MG63 (cell line): ENCODE measurements at places on chromosomes 12 and 14.
A peak's percentile ranks its signal among the peaks of the same experiment; 100 is the strongest.

DNA sequence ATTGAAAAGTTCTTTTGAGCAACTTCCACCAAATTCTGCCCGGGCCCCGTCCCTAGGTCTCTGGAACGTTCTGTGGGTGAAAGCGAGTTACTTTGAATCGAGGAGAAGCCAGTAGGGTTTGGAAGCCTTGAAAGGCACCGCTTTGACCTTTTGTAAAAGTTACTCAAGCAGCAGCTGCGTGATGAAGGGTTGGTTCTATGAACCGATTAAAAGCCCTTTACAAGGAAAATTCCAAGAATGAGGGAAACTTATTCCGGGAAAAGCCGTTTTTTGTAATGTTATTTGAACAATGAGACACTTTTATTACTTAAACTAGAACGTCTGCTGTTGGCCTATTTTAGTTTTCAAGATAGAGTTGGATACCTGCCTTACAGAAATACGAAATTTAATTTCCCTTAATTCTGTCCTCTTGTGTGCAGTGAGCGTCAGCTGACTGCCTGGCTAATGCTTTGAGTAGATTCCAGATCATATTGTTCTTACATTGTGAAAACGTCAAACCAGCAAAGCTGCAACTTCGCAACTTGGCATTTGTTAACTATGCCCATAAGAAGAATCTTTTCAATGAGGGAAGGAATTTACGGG, 906 bp downstream of the LARP4 start:
- DNase-seq, result peak; percentile 11

GRCh38 chr12:1606021-1606622, 11.7 kb upstream of the FBXL14 start:
- DNase-seq, result peak; percentile 97

- DNase-seq, result peak; percentile 4
Measured at GRCh38 chr12:24754690-24755638, 193.9 kb downstream of the BCAT1 start.

DNA sequence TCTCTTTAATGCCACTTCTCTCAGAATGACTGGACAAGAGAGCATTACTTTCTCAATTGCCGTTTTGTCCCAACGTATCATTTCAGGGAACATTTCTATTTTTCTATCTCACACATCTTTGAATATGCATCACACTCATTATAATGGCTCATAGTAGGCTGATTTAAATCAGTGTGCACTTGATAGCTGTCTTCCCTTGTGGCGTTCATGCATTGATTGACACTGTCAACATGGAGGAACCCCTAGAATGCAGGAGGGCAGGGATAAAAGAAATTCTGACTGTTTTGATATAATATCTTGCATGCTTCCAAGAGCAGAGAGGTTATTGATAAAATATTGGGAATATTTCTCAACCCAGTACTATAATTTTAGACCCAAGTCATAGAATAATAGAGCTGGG, 1528.9 kb upstream of the FLRT2 start:
- no peak for DNase-seq

GRCh38 chr12:45730084-45730347, 510 bp downstream of the ARID2 start:
- peak; percentile 32 for DNase-seq

GRCh38 chr14:74417611-74418010, 8.4 kb downstream of the SYNDIG1L start:
- no peak for DNase-seq

DNA sequence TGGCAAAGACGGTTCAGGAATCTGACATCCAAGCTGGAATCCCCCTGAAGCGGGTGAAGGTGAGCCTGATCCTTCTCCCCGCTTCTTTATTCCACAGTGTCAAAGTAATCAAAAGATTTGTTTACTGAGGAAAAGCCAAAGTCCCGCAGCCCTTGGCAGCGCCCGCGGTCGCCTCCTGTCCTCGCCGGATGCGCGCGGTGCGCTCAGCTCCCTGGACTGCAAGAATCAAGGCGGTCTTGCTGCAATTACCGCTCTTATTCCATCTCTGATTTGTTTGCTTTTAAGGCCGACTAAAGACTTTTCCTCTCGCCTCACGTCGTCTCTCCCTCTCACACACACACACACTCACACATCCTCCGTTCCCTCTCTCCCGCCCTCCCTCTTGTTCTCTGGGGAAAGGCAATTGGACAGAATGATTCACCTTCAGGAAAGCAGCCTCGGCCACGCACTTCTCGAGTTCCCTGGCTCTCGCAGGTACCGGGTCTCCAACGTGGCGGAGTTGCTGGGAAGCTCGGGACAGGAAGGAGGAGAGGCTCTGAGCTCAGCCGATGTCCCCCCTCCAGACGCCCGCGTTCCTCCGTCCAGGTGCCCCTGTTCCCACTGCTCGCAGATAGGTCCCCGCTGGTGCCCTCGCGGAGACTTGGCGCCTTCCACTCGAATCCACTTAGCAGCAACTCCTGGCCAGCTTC, 68.6 kb upstream of the USP15 start:
- DNase-seq, result no peak

DNA sequence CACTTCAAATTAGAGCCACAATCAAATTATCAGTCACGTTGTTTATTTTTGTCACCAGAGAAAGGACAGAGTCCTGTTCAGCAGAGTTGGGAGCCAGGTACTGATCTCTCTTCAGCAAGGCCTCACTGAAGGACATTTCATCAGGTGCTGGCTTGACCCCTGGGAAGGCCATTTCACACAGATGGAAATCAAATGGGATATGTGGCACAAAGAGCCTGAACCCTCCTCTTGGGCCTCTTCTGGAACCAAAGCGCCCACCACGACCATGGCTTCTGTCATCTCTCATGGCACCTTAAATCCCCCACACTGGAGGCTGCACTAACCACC, 121.5 kb downstream of the PTCSC3 start:
- no peak for DNase-seq

DNA sequence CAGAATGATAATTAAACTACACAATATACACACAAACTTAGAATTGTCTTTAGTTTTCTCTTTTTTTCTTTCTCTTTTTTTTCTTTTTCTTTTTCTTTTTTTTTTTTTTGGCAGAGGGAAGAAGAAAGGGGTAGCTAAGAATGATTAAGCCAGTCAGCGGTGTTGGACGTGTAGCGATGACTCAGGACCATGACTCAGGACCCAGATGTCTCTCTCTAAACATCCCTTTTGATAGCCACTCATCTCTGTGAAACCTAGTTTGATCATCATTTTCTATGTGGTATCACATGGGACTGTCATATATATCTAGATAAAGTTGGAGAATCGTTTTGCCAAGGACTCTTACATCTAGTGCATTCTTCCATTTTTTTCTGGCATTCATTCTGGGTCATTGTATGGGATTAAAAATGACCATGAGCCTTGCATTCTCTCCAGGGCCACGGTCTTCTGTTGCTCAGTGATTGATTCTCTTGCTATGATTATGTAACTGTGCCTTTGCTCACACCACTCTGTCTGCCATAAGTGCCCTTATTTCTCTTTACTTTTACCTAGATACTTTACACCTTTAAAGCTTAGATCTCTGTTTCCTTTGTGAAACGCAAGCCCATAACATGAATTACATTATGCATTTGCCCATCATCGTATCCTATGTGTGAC, 26.6 kb upstream of the NRXN3 start:
- peak; percentile 65 for DNase-seq

GRCh38 chr14:81682134-81682533, 148.5 kb upstream of the SEL1L start:
- DNase-seq, result no peak

DNA sequence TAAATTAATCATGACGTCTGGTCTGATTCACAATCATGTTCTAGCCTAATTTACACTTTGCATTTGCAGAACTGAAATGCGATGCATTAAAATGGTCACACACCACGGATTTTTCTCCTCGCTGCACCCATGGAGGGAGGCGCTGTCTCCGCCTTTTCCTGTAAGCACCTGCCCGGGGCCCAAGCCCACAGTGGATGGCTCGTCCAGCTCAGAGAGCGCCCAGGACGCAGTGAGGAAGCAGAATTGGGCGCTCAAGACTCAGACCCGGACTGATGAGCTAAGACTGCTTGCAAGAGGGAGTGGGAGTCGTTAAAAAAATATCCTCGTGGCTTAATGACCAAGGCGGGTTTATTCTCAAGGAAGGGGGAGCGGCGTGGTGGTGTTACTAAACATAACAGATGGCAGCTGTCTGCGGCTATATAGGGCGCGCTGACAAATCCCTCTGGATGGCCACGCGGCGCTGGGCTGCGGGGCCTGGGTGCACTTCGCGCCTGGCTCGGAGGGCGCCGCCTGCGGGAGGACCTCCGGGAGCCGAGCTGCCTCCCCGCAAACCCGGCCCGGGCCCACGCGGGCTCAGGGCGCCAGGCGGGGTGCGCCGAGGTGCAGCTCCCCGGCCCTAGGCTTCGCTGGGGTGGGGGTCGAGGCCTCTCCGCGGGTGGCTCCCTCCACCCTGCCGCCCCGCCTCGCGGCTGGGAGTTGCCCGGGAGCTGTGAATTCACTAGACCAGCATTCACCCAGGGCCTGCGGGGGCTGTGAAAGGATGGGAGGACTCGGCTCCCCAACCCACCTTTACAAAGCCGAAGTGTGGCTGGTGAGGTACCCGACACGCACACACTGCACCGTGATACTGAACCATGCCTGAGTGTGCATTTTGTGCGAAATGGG, 78.7 kb downstream of the PPM1A start:
- no peak for DNase-seq

DNA sequence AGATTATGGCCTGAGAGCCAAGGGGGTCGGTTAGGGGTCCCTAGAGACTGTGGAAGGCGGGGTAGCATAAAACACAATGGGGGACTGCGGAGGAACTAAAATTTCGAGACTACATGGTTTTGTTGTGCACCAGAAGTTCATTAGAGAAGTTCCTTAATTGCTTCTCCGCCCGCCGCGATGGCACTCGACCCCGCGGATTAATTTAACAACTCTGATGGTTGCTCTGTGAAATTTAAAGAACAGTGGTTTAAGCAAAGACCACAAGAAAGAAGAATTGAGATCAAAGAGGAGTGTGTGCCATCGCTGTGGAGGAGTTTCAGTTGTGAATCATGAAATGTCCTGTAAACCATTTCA, 1.4 kb upstream of the CCDC88C start:
- no peak for DNase-seq

GRCh38 chr12:45773747-45774146, 44.2 kb downstream of the ARID2 start:
- no peak for DNase-seq

DNA sequence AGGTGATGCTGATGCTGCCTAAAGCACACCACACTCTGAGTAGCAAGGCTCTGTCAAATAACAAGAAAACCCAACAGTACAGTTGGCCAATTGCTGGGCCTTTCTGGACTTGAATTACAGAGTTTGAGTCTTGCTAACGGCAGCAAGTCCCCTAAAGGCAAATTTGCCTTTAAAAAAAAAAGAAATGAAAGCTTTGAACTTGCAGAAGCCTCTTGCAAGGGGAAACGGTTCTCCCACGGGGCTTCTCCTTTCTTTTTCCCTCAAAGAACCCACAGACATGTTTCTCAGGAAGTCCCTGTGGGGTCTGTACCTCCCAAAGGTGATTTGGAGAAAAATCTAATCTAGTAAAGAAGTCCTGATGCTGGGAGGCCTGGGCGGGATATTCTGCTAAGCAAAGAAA, 191.3 kb upstream of the MYL2 start:
- no peak for DNase-seq

DNA sequence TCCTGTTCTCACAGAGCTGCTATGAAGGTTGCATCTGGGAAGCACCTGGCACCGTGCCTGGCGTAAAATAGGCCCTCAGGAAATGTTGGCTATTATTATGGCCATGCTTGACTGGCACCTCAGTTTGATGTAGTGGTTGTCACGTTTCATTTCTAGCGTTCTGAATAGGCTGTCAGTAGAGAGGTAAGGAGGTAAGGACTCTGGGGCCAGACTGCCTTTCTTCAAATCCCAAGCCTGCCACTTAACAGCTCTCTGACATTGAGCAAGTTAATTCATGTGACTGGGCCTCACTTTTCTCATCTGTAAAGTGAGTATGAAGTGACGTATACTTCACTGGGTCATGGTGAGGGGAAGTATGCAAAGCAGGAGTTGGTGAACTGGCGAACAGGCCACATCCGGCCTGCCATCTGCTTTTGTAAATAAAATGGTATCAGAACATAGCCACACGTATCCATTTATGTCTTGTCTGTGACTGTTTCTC, 196.2 kb downstream of the CACNA1C start:
- no peak for DNase-seq

- no peak for DNase-seq
Measured at GRCh38 chr14:67555518-67556090, 22.5 kb downstream of the PLEKHH1 start.

- no peak for DNase-seq
Measured at GRCh38 chr12:60014436-60014835, 418.6 kb downstream of the SLC16A7 start.

- no peak for DNase-seq
Measured at GRCh38 chr14:85789506-85789905, 259.6 kb downstream of the FLRT2 start.

- no peak for DNase-seq
Measured at GRCh38 chr14:75604979-75605851, 26.8 kb downstream of the FLVCR2 start.

- no peak for DNase-seq
Measured at GRCh38 chr12:31218203-31219025, 107.5 kb downstream of the SINHCAF start.

GRCh38 chr12:17264603-17265002, 658.6 kb upstream of the LMO3 start:
- no peak for DNase-seq

DNA sequence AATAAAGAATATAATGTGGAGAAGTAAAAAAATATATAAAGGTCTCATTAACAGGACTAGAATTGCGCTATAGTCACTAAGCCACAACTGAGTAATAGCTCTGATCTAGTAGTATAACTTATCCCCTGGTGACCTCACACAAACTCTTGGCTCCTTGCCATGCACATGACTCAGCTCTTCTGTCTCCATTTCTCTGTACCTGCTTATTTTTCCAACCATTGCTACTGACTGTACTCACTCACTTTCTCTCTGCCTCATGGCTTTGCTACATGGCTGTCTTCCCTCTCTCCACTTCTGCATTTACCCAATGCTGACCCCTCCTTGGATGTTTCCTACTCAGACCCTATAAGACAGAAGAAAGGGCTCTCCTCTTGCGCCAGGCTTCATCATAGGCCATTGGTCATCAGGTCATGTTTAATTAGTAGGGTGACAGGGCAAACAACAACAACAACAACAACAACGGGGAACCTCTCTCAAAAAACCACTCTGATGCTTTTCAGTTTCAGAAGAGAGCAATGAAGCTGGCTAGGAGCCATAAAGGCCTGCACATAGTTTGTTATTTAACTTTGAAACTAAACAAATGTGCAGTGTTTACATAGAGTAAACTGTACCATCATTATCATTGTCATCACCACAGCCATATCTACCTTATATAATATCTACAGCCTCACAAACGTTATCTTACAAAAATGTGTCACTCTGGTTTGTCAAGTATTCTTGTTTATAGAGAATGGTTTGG, 25.6 kb upstream of the KRAS start:
- DNase-seq, result peak; percentile 84
